ENCODE measurements at places on chromosomes 4 and X. TPM values are rescaled to one million over a fixed set of nuclear protein-coding genes. Genes with fewer than 3 reads are reported as not detected.
A peak's percentile ranks its signal among the peaks of the same experiment; 100 is the strongest.

DNA sequence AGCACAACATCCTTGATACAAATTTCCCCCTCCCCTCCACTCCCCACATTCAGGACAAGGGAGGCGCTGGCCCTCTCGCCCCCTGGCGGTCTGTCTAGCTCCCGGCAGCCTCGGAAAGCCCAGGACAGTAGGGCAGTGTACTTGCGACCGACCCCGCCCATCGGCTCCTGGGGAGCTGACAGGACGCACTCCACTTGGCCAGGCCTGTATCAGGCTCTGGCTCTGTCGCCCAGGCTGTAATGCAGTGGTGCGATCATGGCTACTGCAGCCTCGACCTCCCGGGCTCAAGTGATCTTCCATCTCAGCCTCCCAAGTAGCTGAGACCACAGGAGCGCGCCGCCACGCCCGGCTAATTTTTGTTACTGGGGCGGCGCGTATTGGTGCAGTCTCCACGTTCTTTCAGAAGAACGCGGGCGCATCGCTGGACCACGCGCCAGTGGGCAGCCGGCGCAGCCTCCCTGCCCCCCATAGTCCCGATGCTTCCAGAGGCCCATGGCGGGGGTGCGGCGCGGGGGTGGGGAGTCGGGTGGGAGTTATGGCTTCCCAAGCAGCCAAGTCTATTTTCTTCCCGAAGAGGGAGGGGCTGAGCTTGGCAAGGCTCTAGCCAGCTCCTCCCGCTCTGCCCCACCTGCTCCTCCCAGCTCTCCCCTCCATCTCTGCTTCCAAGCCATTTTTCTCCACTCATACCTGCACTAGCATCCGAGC is 7.8 kb upstream of the AKAP14 start:
- peak; percentile 62 for DNase-seq

Gene NKX6-1
- 0.87 TPM for total RNA-seq

- DNase-seq, result no peak
These were observed 7.1 kb downstream of the SLC6A8 start for GRCh38 chrX:153694687-153695270.

DNA sequence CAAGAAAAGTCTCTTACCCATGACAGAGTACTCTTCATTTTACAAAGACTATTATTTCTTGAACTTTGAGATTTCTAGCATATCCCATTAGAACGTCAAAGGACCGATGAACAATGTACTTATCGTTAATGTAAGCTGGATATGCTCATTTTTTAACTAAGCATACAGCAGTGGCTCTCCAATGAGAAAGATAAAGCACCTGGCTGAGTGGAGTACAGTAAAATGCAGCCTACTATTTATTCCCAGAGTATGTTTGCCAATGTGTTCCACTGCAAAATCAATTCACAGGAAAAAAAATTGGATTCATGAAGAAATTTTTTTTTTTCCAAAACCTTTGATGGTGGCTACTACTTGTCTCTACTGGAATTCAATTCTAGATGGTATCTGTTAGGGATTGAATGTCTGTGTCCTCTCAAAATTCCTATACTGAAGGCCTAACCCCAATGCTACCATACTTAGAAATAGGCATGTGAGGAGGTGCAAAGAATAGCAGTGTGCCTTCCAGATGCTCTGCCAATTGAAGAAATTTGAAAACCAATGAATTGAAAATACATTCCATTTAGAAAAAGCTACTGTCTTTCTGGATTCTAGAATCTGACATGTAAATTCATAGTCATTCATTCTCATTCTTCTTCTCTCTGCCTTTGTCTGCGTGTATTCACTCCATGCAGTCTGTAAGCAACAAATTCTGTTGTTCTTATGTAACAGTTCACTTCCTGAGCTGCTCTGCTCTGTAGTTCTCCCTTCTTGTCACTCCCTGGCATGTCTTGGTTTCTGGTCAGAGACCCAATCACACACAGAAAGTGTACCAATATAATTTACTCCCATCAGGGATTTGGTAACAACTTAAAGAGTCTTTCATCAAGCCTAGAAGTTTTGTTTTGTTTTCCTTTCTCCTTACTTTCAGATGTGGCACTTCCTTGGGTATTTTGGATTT is 61.4 kb downstream of the PAPSS1 start:
- DNase-seq, result no peak

Gene CYTL1
- total RNA-seq, result not detected

Gene JADE1
- total RNA-seq, result 28.9 TPM

DNA sequence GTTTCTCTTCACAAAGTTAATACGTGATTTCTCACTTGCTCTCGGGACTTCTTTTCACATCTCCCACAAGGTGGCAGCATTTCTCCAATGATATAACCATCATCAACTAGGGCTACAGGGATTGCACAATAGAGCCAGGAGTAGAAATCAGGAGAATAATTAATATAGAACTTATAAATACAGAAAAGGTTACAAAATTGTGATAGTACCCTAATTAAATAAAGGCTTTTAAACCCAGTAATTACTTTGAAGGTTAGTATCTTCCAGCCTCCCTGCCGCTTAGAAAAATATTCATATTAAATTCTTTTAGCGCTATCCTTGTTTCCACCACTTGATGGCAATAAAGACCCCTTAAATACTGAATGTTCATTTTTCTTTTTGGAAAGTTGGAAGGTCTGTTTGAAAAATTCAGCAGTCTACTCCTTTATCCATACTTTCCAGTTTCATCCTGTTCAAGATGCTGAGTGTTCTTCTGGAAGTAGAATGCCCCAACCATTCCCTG is 65.8 kb downstream of the RASGEF1B start:
- peak; percentile 57 for DNase-seq

- DNase-seq, result no peak
These were observed 58.9 kb upstream of the SPP1 start for GRCh38 chr4:87916626-87917025.

DNA sequence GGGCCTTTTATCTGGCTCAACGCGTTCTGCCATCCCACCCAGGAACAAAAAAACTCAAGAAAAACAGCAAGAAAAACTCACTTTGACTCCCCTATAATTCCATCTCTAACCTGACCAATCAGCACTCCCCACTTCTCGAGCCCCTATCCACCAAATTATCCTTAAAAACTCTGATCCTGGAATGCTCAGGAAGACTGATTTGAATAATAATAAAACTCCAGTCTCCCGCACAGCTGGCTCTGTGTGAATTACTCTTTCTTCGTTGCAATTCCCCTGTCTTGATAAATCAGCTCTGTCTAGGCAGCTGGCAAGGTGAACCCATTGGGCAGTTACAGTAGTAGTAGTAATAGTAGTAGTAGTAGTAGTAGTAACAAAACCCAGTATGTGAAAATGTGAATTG is 165.7 kb upstream of the CASK start:
- DNase-seq, result no peak

GRCh38 chr4:79177388-79177787 is 148.5 kb downstream of the NAA11 start:
- DNase-seq, result no peak

- no peak for DNase-seq
These were observed 28.1 kb downstream of the SYNPO2 start for GRCh38 chr4:118916691-118917289.

DNA sequence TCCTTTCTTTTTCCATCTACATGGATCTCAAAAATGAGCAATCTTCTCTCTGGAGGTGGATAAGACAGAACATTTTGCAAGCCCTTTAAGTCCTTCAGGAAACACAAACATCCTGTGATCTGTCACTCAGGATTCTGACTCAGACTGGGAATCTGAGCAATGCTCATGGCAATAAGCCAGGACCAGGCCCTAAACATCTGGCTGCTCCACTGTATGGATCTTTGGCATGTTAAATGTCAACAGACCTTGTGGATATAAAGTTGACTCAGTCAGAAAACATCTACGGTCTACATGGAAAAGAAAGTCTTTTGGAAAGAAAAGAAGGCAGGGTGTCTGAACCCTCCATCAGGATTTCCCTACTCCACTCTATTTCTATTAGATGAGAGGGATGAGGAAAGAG is 17.8 kb upstream of the CHIC2 start:
- no peak for DNase-seq

Gene FAM241A
- 6.2 TPM for total RNA-seq

DNA sequence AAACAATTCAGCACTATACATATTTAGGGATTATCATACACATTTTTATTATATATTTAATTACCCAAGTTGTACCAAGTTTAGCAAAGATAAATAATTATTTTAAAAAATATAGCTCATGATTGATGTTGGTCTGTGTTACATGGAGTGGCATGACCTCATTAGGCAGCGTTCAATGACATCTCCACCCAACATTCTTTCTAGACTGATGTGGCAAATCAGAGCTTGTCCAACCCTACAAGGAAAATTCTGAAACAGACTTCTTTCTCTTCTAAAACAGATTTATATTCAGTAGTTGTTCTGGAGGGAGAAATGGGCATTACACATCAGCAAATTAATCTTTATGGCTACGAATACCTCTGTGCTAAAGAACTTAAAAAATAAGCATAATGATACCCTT is 189.7 kb downstream of the PDGFC start:
- DNase-seq, result no peak

DNA sequence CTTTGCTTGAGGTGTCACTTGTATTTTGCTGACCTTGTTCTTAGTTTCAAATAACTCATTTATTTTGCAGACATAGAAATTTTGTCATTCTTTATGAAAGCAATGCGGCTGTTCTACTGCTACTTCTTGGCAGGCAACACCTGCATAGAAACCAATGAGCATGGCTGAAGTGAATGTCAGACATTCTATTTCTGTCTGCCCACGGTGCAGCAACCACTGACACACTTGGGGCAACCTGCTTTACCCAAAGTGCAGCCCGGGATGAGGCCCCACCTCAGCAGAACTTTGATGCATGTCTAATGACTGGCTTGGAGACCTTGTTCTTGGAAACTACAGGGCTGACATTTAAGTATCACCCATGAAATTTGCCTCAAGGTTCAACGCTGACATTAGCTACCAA is 93.6 kb downstream of the RBM47 start:
- DNase-seq, result no peak

DNA sequence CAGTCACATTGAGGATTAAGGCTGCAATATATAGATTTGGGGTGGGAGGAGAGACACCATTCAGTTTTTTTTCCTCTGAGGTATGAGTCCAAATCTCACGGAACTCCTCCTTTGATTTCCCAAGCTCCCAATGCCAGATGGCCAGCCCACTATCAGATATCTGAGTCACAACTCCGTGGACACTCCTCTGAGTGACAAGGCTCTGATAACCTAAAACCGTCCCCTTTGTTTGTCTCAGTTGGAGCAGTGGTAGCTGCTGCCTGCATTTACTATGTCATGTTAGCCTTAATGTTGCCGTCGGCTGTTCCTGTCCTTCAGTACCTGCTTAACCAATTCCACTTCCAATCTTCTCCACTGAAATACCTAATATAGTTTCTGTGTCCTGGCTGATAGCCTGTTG is 107.3 kb downstream of the DTHD1 start:
- no peak for DNase-seq

- no peak for DNase-seq
These were observed 6.7 kb downstream of the CORIN start for GRCh38 chr4:47831026-47831679.

- no peak for DNase-seq
These were observed 14.6 kb downstream of the ATP10D start for GRCh38 chr4:47499700-47500099.

Gene POU3F4
- not detected for total RNA-seq

GRCh38 chrX:56802921-56803849 is 74.1 kb downstream of the NBDY start:
- peak; percentile 62 for DNase-seq

DNA sequence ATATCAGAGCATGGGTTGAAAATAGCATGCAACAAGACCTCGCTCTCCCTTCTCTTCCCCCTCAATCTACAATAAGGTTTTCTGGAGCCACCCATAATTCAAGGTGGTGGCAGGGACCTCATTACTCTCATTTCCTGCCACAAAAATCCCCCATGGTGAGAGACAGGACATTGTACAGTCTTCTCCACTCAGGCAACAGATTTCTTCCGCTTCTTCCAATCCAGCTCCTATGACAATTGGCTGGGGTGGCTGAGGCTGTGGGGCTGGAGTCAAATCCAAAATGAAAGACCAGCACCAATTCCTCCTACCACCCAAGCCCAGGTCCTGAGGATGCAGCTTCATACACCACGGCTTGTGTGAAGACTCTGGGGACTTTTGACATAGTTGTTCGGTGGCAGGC is 40.3 kb upstream of the NKRF start:
- DNase-seq, result no peak

DNA sequence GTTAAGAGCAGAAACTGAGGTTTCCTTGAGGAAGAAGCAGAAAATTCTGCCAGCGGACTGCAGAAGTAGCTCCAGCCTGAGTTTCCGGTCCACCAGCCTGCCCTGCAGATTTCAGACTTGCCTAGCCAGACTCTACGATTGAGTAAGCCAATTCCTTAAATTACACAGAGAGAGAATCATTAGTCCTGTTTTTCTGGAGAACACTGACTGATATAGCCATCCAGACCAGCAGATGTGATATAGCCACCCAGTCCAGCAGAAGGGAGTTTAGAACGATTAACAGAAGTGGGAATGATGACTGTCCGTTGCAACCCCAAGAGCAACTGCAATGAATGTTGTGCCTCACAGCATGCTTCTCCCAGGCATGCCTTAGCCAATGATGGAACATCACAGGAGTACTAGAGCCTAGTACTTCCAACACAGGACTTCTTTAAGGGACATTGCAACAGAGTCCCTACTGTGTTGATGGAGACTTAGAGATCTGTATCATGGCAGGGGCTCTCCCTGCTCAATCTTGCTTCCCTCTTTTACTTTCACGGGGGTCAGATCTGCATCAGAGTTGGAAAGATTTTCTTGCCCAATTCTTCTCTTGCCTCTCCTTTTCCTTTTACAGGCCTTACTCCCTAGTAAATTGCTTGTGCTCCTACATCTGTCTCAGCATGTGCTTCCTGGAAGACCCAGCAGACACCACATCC is 264.6 kb upstream of the CLNK start:
- DNase-seq, result no peak

GRCh38 chrX:136192839-136193414 is 45.6 kb downstream of the FHL1 start:
- DNase-seq, result no peak

GRCh38 chrX:71183341-71183740 is 38.7 kb downstream of the NLGN3 start:
- no peak for DNase-seq

GRCh38 chr4:126599746-126600145 is 1033.0 kb upstream of the INTU start:
- no peak for DNase-seq

- DNase-seq, result no peak
These were observed 50.2 kb upstream of the SPRY1 start for GRCh38 chr4:123346330-123346940.

GRCh38 chrX:154809939-154810665 is 4.8 kb upstream of the MPP1 start:
- DNase-seq, result no peak

DNA sequence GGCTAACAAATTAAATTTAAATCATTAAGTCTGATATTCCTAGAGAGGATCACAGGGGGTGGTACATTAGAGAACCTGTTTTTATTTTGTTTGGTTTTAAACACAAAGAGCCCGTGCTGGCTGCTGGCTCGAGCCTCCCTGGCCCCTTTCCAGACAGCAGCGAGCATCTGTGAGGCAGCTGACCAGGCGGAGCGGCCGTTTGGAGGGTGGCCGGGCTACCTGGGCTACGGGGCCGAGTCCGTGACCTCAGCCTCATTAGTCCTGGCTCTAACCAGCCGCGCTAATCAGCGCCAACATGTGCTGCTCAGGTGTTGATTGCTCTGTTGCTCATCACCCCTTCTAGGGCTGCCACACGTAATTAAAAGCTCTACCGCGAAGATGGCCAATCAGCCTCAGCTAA is 35.3 kb downstream of the DCTD start:
- DNase-seq, result peak; percentile 67

All from testis (tissue), 5 donors.